ENCODE measurements at places on chromosomes 12 and 14.

GRCh38 chr12:119412811-119413794, 78.6 kb downstream of the CCDC60 start:
- no peak for DNase-seq

DNA sequence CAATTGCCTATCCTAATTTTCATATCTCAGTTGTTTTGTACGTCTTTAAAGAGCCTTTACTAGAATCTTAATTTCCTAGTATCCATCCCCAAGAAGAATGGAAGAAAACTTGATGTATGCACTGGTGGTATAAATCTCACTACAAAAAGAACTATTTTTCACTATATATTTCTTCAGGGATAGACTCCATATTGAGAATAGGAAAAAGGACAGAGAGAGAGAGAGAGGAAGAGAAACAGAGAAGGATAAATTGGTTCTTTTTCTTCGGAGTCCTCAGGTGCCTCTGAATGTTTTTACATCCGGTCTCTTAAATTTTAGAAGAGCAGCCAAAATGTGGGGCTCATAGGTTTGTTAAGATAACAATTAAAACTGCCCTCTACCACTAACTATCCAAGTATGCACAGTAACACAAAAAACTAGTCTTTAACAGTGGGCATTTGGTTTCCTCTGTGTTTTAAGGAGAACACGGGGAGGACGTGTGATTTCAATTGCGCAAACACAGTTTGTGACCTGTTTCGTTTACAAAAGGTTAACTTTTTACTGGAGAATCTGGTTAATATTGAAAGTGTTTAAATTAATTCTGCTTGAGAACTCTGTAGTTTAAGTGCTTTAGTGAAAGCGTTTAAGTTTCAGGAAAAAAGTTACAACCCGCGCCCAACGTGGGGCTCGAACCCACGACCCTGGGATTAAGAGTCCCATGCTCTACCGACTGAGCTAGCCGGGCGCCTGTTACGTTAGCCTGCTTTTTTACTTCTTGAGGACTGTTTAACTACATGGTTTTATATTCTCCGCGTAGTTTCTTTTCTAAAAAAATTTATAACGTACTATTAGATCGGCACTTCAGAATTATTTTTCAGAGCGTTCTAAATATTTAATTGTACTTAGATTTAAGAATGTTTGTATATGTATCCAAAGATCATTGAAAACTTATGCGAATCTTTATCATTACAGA, 5.1 kb upstream of the PSMA3 start:
- peak; percentile 67 for DNase-seq

- DNase-seq, result no peak
Measured at GRCh38 chr12:119372540-119372939, 38.0 kb downstream of the CCDC60 start.

DNA sequence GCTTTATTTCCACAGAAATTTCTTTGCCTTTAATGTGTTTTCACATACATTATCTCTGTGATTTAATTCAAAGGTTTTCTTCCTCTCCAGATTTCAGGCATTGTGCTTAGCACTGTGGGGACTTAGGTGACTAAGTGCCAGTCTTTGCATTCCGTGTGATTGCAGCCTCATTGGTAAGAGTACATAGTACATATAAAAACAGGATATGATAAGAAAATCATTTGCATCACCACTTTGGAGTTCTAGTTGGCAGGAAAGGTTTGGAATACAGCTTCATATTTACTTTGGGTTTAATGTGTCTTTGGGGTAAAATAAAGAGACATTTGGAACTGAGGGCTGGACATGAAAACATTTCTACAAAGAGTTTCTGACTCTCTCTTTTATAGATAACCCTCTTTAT, 37.8 kb upstream of the C12orf75 start:
- no peak for DNase-seq

- no peak for DNase-seq
Measured at GRCh38 chr14:53214384-53214783, 61.3 kb upstream of the DDHD1 start.

- DNase-seq, result no peak
Measured at GRCh38 chr12:117486840-117487659, 125.6 kb upstream of the NOS1 start.

Data from stimulated activated CD8-positive, alpha-beta memory T cell treated with anti-CD3 and anti-CD28 coated beads, Interleukin-15, amount 100 ng/mL, for 4 hours (primary cell).